ENCODE measurements at places on chromosomes 5 and 9.

DNA sequence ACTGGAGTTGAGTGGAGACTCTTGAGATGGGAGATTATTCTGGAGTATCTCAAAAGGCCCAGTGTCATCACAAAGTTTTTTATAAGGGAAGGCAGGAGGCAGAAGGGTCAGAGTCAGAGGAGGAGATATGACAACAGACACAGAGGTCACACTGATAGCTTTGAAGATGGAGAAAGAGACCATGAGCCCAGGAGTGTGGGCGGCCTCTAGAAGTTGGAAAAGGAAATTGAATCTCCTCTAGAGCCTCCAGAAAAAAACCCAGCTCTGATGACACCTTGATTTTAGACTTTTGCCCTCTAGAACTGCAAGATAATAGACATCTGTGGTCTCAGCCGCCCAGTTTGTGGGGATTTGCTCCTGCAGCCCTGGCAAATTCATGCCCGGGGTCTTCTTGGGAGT lies 64.8 kb upstream of the SPTLC1 start:
- DNase-seq = no peak

DNA sequence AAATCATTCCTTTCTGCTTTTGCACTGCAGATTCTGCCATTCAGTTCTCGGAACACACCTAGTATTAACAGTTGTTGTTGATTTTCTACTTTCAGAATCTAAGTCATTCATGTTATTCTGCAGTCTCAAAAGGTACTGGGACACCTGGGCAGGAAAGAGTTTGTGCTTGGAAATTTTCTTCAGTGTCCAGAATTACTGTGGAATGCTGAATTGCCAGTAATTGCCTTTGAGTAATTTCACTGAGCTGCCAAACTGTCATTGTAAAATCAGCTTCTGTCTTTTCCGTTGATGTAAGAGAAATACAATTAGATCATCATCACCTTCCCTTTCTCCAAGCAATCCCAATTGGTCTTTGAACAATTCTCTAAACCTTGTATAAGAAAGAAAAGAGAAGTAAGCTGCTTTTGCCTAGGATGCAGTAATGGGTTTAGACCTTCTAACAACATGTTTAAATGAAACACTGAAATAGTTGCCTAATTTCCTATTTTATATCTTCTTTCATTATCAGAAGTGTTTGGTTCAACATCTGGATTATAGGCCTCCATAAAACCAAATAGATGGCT lies 75.7 kb upstream of the TGFBR1 start:
- no peak for DNase-seq

DNA sequence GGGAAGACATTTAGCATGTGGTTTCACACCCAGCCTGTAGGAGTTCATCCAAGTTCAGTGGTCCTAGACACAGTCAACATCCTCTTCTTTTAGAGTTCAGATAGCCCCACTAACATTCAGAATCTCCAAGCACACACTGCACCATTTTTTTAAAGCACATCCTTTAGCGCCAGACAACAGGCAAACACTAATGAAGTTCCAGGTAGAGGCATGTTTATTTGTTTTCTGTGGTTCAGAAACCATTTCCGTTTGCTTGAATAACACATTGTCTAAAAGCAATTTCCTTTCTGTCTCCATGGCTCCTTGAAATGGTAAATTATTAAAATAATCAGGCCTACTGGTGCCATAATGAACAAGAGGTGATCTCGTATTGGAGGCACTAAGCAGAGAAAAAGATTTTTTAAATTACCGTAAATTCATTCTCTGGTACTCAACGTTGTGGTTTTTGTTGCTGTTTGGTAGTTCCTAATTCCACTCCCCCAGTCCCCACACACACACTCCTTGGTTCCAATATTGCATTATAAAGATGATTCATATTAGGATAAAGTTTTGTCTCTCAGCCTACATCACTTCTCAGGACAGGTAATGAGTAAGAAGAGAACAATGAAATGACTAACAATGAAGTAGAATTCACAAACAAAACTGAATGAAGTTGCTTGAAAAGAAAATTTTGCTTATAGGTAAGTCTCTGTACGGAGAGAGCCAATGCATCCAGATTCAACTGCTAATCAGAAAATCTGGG lies 153.1 kb downstream of the PCSK1 start:
- DNase-seq = no peak

- no peak for DNase-seq
Observed at GRCh38 chr5:154679501-154679900, 75.7 kb upstream of the LARP1 start.

- DNase-seq = no peak
Observed at GRCh38 chr5:170181902-170182301, 50.9 kb upstream of the C5orf58 start.

DNA sequence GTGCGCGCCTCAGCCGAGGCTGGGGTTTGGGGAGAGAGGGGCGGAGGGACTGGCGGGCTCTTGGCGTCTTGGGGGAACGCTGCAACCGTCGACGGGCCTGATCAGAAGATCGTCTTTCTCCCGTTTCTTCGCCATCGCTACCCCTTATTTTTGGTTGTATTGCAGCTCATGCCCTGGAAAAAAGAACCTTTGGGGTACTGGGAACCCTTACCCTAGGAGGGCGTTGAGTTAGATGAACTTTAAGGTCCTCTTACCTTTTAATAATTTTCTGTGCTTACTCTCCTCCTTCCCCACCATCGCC lies 719 bp downstream of the PAIP2 start:
- no peak for DNase-seq

DNA sequence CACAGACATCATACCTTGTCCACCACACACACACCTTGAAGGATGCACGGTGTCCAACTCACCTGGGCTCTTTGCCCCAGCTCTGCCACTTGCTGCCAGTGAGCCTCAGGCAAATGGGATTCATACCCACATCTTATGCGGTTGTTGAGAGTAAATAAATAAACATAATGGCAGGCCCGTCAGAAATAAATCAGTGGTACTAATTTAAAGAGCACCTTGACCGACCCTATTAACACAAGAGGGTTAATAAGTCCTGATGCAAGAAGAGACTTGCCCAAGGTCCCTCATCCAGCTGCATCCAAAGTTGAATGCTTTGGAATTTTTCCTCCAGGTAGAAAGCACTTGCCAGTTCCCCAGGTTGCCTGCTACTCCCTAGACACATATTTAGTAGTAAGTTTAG lies 11.6 kb upstream of the AKNA start:
- no peak for DNase-seq

DNA sequence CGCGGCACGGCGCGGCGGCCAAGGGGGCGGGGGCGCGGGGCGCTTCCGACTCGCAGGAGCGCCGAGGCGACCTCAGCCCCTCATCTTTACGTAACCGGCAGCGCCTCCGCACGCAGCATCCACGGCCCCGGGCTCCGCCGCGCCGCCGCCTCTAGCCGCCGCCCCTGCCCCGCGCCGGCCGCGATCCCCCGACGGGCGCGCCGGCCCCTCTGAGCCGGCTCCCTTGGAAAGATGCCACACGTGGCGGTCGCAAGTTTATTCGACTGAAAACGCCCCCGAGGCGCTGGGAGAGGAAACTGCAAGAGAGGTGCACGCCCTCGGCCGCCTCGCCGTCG lies 1.0 kb downstream of the KLF9 start:
- DNase-seq = no peak

GRCh38 chr5:141258464-141258863 lies 13.3 kb downstream of the PCDHB15 start:
- no peak for DNase-seq

GRCh38 chr9:115327436-115328122 lies 209.6 kb upstream of the TNC start:
- DNase-seq = no peak

GRCh38 chr5:112407240-112407639 lies 11.8 kb downstream of the EPB41L4A start:
- DNase-seq = no peak

- no peak for DNase-seq
Observed at GRCh38 chr9:744790-745484, 96.6 kb upstream of the DMRT1 start.

DNA sequence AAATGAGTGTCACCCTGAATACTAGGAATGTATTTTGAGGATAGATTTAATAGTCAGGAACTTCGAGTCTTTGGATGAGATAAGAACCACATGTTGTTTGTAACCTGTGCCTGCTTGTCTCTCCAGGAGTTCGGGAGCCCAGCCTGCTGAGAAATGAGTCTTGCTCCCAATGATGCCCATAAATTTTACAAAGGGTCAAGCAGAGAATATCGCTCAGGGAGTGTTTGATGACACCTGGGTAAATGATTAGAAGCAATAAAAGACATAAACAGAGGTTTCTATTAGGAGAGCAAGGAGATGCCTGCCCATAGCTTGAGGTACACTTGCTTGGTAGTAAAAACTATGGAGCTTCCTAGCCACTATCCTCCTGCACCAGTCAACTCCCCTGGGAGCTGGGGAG lies 46.9 kb upstream of the KLF4 start:
- DNase-seq = no peak

DNA sequence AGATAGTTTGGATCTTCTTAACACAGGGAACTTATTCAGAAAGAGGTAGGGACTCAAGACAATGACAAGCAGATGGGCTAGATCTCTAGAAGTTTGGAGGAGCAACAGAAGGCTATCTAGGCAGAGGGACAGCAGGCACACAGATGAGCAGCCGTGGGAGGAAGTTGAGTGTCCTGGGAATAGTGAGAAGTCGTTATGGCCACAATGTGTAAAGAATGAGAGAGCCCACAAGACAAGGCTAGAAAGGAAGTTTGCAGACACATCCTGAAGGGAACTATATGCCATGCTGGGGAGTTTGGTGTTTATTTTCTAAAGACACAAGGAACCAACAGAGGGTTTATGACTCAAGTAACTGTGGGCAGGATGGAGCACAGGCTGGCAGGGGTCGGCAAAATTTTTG lies 160.6 kb downstream of the PALM2AKAP2 start:
- no peak for DNase-seq

GRCh38 chr9:104850786-104851545 lies 77.0 kb downstream of the ABCA1 start:
- DNase-seq = no peak

GRCh38 chr9:105832096-105832710 lies 137.9 kb downstream of the TMEM38B start:
- no peak for DNase-seq

GRCh38 chr9:89808076-89808755 lies 203.4 kb downstream of the GADD45G start:
- DNase-seq = no peak

DNA sequence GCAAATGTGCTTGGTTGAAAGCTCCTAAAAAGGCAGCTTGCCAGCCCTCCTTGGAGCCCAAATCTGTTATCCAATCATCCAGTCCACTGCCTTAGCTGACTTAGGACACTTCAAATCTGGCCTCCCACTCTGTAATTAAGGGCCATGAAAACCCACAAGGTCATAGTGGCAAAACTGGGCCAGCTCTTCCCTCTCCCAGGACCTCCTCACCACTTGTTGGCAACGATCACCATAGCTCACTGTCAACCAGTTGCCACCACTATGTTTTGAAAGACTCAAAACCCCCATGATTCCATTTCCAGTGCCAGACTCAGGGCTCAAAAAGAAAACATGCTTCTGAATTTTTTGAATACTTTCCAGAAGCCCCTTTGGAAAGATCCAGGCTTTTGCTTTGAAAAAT lies 107.5 kb downstream of the NREP start:
- DNase-seq = no peak

DNA sequence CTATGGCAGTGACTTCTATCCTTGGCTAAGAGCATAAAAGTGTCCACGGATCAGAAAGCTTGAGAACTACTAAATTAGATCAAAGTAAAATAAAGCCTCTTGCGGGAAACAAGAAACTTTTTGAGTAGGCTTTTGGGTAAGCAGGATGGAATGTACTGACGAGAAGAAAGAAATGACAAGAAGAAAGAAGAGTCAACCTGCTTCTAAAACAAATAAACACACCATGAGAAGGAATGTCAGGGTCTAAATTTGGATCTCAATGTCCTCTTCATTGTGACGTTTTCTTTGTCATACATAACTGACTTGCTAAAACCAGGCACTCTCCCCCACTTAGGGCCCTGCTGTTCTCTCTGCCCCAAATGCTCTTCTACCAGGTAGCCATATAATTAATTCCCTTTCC lies 290.1 kb upstream of the PTGER4 start:
- no peak for DNase-seq

GRCh38 chr9:686321-686813 lies 155.1 kb upstream of the DMRT1 start:
- DNase-seq = no peak

GRCh38 chr5:94017579-94017978 lies 276.2 kb upstream of the POU5F2 start:
- no peak for DNase-seq

DNA sequence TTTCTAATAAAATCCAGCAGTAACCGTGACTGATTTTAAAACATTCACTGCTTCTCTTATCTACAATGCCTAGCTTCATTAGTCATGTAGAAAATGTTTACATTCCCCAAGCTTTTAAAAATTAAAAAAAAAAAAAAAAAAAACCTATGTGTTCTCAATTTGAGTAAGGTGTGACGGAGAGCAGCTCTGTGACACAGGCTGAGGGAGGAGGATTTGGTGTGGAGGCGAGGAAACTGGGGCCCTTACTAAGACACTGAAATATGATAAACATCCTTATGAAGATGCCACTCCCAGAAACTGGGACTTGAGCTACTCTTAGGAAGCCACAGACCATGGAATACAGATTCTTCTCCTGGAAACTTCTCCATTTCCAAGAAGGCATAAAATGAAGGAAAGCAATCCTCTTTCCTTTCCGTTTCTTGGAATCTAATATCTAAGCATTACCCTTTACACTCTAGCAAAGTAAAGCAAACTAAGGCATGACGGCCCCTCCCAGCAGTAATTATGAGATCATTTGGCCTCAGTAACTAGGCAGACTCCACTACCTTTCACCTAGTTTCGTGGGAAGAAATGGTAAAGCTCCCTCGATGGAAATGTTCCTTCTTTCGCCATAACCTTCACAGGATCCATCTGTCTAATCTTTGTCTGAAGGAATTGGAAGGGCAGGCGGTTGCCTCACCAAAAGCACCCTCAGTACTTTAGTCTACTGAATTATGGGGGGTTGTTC lies 23.5 kb downstream of the GRAMD2B start:
- no peak for DNase-seq

DNA sequence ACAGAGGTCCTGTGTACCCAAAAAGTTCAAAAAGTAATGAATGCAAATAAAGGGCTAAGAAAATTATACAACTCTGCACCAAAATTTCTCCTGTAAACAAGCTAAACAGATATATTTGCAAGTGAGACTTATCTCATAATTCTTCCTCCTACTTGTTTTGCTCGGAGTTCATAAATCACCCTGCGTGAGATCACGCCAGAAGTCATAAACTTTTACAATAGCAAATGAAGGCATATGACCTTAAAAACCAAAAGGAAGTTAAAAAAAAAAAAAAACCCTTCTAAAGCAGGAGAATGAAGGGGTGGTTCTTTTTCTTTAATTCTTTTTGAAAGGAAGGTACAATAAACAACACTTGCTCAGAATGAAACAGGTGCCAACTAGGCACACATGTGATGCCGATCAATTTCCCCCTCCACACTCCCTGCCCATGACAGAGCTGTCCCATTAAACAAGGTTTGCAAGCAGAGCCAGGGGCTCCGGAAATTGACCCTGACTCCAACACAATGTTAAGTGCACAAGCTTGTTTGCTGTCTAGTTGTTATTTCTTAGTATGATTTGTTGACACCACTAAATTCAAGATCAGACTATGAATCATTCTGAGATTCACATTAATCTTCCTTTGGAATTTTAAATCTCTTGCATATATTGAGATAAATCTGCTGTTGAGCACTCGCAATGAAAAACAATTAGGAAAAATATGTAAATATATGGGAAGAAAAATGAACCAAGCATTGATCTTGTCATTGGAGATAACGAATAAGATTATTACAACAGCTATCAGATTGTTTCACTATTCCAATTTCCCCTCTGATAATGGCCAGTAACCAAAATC lies 46.3 kb downstream of the DROSHA start:
- no peak for DNase-seq
